ENCODE measurements at places on chromosomes 4 and X.

DNA sequence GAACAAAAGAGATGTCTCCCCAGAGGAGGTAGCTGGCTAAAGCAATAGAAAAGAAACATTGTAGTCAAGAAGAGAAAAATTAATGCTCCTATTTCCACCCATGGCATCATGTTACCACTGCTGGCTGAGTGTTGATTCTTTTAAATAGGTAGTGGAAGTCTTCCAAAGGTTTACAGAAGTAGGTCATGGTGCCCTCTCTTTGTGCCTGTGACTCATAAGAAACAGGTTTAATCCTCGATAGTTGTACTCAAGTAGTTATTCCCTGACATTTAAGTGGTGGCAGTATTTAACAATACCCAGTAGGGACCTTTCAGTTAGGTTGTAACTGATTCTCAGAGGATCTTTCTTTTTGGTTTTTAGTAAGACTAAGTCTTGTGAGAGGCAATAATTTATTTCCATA is 247.8 kb downstream of the TEX13A start:
- no peak for DNase-seq

GRCh38 chr4:102849579-102850104 is 19.1 kb upstream of the CISD2 start:
- no peak for DNase-seq

DNA sequence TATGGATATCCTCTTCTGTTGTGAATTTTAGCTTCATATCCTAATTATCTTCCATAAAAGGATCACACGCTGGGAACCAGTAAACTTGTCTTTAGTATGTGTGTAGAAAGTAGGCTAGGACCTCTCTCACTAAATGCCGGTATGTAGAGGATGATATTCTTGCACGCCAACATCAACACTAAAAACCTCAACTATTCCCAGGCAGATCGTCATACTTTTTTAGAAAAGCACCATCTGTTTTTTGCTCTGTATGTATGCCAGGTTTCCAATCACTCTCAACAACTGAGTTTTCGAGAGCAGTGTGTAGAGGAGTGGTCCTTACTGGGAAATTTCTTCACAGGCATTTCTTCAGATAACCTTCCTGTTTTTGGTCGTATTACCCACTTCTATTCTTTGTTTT is 283.6 kb downstream of the GALNTL6 start:
- DNase-seq: no peak

DNA sequence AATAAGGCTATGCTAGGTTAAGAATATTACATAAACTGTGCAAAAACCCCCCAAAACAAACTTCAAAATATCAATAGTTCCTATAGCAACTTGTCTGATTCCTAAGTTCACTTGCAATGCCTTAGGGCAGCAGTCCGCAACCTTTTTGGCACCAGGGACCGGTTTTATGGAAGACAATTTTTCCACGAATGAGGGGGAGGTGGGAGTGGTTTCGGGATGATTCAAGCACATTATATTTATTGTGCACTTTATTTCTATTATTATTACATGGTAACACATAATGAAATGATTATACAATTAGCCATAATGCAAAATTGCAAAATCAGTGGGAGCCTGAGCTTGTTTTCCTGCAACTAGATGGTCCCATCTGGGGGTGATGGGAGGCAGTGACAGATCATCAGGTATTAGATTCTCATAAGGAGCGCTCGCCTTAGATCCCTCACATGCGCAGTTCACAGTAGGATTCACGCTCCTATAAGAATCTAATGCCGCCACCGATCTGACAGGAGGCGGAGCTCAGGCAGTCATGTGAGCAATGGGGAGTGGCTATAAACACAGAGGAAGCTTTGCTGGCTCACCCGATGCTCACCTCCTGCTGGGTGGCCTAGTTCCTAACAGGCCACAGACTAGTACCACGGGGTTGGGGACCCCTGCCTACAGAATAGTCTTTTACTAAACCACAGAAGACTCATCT is 39.7 kb downstream of the ACOX3 start:
- peak; percentile 59 for DNase-seq

Data from AG09319 (cell line).